Stimulated activated CD4-positive, alpha-beta T cell treated with anti-CD3 and anti-CD28 coated beads, TNF-alpha, amount 100 ng/mL, for 48 hours (primary cell): ENCODE measurements at places on chromosomes 1 and 21.
A peak's percentile ranks its signal among the peaks of the same experiment; 100 is the strongest.

- no peak for DNase-seq
Measured at GRCh38 chr1:98792123-98792522, 130.6 kb downstream of the SNX7 start.

GRCh38 chr1:80961464-80962190 lies 839.1 kb upstream of the ADGRL2 start:
- DNase-seq: no peak

GRCh38 chr21:33023574-33024200 lies 2.0 kb upstream of the OLIG2 start:
- no peak for DNase-seq

DNA sequence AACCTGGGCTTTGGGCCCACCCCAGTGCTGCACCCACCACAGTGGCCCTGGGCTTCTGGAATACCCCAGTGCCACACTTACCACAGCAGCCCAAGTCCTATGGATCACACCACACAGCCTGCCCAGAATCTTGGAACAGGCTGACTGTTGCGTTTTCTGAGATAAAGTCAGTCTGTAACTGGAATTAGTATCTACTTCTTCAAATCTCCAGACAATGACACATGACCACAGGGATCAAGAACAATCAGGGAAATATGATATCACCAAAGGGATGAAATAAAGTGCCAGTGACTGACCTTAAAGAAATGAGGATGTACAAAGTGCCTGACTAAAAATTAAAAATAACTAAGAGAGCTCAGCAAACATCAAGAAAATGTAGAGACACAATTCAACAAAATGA lies 239.7 kb upstream of the PLD5 start:
- no peak for DNase-seq

DNA sequence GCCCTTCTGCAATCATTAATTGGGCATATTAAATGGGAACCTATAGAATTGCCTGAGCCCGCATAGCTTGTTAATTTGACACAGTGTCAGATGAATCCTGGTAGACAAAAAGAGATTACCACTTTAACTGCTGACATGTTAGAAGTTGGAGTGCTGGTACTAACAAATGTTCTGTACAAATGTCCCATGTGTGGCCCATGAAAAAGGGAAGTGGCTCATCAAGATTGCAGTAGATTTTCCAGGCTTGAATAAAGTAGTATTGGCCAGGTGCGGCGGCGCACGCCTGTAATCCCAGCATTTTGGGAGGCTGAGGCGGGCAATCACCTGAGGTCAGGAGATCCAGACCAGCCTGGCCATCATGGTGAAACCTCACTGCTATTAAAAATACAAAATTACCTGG lies 45.6 kb downstream of the GNPAT start:
- DNase-seq: no peak

- DNase-seq: no peak
Measured at GRCh38 chr1:222539951-222540597, 7.8 kb downstream of the HHIPL2 start.

GRCh38 chr1:100868364-100868995 lies 26.2 kb downstream of the EXTL2 start:
- DNase-seq: no peak

- DNase-seq: no peak
Measured at GRCh38 chr1:244314921-244315559, 136.7 kb downstream of the ADSS2 start.

GRCh38 chr1:154276797-154277196 lies 4.4 kb downstream of the HAX1 start:
- DNase-seq: no peak

DNA sequence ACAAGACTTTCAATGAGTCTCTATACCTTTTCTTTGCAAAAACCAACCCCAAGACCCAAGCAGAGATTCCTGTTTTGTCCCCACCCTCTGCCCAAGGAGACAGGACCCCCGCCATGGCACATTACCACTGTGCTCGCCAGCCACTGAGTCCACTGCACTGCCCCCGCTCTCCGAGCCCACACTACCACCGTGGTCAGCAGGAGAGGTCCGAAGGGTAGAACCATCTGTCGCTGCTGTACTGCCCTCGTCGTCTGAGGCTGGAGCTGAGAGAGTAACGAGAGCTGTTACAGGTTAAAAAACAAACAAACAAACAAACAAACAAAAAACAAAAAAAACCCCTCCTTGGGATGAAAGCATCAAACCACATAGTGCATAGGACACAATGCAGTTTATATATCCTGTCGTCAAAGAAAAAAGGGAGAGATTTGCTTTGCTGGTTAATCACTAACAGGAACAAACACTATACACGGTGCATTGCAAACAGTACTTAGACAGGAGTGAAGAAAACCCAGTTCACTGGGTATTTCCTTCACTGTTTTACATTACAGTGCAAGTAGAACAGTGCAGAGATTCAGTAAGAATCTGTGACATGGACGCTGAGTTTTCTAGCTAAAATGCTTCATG lies 71.0 kb downstream of the UBR4 start:
- DNase-seq: no peak

GRCh38 chr21:45880097-45881068 lies 101.2 kb upstream of the COL6A1 start:
- peak; percentile 76 for DNase-seq
